ENCODE measurements at places on chromosomes 4 and X.

DNA sequence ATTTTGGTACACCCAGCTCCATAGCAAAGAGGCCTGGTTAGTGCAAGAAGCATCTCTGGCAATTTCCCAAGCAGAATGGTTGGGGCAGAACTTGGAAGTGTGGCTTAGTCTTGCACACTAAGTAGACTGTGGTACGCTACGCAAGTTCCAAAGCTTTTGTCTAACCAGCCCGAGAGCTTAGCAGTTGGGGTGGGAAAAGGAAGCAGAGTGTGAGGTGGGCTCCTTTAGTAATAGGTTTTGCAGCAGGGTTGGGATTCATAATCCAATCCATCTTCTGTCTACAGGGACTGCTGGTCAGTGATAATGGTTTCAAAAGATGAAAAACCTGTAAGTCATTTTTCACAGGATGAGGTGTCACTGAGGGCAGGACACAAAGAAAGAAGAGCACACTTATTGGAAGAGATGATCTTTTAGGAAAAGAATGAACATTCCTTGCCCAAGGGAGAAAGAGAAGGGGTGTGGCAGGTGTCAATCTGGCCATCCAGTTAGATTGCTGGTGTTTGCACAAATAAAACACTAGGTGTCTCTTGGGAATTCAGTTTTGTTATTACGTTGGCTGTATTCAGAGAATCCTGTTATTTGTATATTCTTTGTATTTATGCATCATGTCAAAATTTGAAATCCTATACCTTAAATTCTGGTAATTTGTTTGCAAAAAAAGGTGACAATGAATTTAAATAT is 244.3 kb downstream of the GPAT3 start:
- DNase-seq = no peak

GRCh38 chrX:94424456-94424855 is 750.5 kb downstream of the FAM133A start:
- DNase-seq = no peak

GRCh38 chrX:78199851-78200250 is 60.4 kb upstream of the TAF9B start:
- DNase-seq = peak; percentile 22

DNA sequence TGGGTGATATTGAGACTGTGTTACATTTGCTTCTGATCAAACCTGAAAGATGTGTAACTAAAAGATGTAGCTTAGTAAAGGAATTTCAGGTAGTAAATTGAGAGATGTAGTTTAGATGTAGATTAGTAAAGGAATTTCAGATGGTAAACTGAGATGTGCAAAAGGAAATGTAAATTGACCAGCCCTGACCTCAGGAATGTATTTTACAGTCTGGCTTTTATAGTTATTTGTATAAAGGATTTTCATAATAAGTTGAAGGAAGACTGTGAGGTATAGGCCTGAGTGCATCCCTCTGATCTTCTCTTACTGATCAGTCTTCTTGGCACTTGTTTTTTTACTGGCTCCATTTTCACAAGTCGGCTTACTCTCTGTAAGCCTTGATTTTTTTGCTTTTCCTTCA is 3.2 kb downstream of the KLHL2 start:
- no peak for DNase-seq

DNA sequence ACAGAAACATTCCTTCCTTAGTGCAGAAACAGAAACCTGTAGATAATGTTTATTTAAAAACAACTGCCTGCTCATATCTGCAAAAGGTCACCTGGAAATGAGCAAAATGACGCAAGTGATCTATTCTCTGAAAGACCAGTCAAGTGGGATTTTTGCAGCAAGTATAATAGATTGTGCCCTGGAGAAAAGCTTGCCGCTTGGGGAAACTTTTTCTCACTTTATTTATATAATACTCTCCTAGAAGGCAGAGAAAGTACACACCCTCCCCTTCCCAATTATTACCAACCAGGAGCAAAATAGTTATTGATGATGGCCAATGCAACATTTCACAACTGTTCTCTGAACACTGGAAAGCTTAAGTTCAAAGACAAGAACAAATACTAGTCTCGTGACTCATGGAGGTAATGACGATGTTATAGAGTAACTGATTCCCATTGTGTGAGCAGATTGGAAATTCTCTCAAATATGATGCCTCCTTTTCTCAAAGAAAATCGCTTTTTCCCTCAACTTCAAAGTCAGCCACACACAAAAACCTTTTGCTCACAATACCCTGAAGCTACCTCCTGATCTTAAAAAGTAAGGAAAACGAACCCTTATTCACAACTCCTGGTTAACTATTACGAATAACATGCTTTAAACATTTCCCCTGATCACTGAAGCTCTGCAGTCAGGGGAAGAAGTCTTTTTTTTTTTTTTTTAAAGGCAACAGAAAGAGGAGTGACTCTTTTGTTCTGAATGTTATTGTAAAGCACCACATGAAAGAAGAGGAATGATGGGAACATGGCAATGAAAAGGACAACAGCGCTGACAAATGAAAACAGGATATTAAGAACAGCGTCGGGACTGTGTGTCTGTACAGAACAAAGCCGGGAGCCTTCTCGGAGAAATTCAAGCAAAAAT is 41.0 kb downstream of the MID1 start:
- DNase-seq = no peak

DNA sequence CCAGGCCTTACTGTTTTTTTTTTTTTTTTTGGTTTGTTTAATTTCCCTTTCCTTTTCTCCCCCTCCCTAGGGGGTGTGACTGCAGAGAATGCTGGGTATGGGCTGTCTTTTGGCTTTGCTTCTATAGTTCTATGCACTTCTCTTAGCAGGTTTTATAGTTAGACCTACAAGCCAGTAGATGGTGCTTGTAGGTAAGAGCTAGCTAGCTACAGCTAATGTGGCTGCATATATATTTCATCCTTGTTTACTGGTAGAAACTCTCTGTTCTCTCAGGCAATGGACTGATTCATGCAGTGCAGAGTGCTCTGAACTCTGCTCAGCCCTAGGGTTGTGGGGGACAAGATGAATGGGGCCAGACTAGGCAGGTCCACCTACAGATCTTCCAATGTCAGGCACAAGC is 246.4 kb downstream of the SH2D1A start:
- DNase-seq = no peak

GRCh38 chrX:112888916-112889315 is 48.3 kb upstream of the AMOT start:
- no peak for DNase-seq

GRCh38 chr4:5965225-5965624 is 53.0 kb downstream of the C4orf50 start:
- DNase-seq = no peak

DNA sequence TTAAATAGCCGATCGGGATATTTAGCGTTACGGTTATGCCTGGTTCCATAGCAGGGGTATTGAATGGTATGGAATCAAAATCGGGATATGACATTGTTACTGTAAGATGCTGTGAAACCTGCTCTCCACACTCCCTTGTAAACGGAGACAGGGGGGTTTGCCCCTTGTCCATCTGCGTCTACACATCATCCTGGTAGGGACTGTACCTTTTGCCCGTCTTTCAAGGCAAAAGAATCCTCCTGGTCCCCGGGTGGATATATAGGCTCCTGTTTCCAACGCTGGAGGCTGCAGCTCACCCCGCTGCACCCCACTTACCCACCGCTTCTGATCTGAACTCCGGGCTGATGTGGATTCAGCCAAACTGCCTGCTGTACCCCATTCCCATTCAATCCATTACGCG is 189.1 kb downstream of the SHOX start:
- DNase-seq = no peak

DNA sequence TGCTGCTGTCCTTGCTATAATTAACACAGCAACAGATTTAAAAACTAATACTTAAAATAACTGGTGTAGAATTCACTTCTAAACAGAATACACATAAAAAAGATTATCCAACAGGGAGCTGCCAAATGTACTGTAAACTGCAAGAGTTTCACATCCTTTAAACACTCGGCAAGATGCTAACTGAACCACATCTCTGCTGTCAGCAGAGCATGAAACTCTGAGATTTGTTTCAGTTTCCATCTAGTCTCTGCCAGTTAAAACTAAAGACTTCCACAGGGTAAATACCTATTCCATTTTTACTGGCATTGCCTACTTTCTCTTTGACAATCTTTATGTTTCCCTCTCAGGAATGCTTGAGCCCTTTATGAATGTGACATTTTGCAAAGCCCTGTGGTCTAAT is 127.7 kb downstream of the SLC7A11 start:
- DNase-seq = peak; percentile 50

GRCh38 chrX:145631461-145631951 is 186.1 kb upstream of the SLITRK2 start:
- no peak for DNase-seq

DNA sequence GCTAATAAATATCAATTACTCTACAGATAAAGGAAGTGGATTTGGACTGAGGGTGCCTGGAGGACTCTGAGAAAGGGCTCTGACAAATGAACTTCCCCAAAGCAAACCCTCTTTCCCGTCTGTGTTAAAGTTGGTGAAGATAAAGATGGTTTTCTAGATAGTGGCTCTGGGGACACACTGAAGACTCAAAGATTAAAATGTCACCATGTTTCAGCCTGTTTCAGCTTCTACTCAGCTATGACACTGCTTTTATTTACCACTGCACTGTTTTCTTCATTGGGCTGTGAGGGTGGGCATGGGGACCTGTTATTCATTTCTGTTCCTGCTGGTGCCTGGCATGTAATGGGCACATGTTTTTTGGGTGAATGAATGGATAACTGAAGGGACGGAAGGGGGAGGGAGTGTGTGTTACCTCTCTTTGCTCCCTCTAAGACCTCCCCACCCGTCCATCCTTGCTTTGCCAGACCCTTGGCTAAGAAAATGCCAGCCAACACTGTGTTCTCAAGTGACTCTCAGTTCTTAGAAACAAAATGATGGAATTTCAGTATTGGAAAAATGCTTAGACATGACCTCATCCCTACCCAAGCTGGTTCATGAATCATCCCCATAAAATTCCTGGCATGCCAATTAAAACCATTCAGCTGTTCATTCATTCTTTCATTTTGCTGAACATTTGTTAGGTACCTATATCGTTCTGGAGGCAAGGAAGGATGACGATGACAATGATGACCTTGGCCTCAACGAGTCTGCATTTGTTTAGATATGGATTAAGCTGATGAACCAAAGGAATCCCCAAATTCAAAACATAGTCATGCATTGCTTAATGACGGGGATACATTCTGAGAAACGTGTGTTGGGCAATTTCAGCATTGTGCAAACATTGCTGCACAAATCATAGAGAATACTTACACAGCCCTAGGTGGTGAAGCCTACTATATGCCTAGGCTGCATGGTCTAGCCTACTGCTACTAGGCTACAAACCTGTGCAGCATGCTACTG is 13.4 kb upstream of the STK32B start:
- DNase-seq = peak; percentile 85

DNA sequence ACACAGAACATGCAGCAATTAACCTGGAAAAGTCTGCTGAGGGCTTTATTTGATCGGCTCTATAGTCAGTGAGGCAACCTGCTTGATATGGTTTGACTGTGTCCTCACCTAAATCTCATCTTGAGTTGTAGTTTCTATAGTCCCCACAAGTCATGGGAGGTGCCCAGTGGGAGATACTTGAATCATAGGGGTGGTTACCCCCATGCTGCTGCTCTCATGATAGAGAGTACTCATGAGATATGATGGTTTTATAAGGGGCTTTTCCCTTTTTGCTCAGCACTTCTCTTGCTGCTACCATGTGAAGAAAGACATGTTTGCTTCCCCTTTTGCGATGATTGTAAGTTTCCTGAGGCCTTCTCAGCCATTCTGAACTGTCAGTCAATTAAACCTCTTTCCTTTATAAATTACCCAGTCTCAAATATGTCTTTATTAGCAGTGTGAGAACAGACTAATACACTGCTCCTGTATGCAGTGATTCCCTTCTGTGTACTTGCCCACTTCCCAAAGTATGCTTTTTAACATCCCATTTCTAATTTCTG is 78.2 kb downstream of the NPFFR2 start:
- no peak for DNase-seq

- no peak for DNase-seq
Measured at GRCh38 chr4:7727749-7728148, 211.9 kb downstream of the AFAP1 start.

DNA sequence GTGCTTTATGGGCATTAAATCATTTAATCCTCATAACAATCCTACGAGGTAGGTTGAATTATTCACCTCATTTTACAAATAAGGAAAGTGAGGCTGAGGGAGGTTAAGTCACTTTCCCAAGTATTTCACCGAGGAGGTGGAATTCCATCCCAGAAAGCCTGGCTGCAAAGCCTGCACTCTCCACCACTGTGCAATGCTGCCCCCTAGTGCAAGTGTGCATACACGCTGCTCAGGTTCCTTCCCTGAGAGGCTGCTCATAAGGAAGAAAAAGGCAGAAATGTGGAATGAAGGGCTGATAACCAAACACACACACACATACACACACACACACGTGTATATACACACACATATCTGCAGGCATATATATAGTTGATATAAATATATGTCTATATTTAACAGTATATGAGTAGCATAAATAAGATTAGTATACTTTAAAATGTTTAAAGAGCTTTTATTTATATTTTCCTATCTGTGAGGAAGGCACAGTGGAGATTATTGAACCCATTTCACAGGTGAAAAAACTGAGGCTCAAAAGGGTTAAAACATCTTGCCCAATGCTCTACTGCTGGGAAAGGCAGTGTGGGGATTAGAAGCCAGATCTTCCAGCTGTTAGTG is 714.5 kb upstream of the TENM3 start:
- DNase-seq = peak; percentile 61

DNA sequence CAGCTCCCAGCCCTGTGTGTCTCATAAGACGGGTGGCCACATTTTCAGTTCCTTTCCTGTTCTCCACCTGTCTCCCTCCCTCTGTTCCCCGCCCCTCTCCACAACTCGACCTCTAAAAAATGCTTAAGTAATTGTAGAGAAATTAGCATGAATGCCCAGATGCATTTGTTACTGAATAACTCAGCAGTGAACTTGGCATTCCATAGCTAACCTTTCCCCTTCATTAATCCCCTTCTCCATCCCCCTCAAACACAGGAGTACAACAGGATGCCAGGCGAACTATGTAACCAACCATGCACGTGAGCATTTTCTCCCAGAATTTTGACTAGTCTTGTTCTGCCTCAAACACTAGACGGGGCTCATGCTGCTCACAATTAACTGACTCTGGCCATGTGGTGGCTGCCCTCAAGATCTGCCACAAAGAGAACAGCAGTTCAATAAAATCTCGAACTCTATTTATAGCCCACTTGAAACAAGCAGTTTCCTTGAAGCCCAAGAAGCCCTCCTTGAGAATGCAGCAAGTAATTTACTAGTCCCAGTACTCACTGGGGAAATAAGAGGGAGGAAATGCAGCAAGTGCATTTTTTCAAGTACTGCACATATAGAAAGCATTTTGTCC is 351.2 kb downstream of the ARHGAP24 start:
- no peak for DNase-seq

- peak; percentile 11 for DNase-seq
Measured at GRCh38 chrX:3154386-3154975, 113.2 kb downstream of the ARSF start.

GRCh38 chrX:20066968-20067708 is 49.6 kb downstream of the MAP7D2 start:
- DNase-seq = peak; percentile 4

DNA sequence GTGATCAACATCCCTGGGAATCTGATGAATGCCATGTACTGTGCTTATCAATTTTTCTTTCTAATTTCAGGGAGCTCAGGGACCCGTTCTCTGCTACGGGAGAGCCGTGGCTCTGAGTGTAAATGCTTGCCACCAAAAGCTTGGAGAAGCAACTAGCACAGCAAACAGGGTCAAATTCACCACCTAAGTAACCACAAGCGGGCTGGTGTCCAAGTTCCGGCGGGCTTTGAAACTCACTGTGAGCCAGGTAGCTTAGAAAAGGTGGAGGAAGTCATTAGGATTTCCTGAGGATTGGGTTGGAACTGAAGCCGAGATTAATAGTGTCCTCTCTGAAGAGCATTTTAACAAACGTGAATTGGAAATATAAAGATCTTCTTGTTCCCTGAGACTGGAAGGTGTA is 87.2 kb downstream of the CLDN34 start:
- no peak for DNase-seq
